ENCODE measurements at places on chromosomes 4 and X.
A peak's percentile ranks its signal among the peaks of the same experiment; 100 is the strongest.

DNA sequence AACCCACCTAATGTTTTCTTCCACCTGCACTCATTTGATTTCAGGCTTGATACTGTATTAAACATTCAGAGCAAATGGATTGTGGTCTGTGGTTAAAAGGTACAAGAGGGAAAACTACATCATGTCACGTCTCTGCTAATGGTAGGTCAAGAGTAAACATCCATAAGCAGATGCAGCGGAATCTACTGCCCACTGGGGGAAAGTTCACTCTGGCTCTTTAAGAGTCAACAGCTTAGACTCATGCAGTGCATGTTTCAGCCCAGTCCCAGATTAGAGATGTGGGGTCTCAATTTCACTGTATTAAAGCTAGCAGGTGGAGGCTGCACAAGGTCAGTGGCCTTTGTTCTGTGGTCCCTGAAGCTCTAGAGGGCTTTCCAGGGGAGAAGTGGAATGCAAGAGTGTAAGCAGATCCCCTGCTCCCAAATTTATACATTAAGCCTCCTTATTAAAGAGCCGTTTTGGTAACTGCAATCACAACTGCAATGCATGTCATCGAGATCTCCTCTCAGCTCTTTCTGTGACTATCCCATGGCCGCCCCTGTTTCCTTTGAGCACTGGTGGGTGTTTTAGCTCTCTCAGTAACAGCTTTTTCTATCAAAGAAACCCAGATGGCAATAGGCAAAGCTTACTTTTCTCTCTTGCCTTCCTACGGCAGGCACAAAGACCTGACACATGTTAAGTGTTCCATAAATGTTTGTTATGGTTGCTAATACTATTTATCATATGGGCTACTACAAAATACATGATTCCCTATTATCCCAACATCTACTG is 53.4 kb downstream of the LDB2 start:
- no peak for DNase-seq

GRCh38 chr4:4854649-4855295 is 4.7 kb upstream of the MSX1 start:
- DNase-seq, result no peak

GRCh38 chr4:169128902-169129301 is 118.8 kb upstream of the CBR4 start:
- no peak for DNase-seq

GRCh38 chr4:182346250-182346649 is 103.0 kb downstream of the TENM3 start:
- DNase-seq, result no peak

GRCh38 chr4:39442998-39443397 is 15.7 kb downstream of the RPL9 start:
- no peak for DNase-seq

DNA sequence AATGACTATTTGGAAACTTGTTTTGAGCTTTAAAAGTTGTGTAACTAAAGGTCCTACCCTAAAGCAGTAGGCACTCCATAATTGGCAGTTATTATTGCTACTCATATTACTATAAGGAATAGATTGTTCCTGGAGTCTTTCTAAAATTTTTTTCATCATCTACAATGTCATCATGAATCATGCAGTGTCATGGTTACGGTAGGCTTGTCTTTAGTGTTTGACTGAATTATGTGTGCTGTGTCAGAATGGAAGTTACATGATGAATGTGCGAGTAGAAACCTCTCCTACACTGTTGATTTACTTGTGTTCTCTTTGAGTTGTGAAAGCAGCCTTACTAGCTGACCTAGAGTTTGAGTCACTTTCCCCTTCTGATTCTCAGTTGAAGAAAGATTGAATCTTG is 1099.9 kb downstream of the RAPGEF2 start:
- no peak for DNase-seq

DNA sequence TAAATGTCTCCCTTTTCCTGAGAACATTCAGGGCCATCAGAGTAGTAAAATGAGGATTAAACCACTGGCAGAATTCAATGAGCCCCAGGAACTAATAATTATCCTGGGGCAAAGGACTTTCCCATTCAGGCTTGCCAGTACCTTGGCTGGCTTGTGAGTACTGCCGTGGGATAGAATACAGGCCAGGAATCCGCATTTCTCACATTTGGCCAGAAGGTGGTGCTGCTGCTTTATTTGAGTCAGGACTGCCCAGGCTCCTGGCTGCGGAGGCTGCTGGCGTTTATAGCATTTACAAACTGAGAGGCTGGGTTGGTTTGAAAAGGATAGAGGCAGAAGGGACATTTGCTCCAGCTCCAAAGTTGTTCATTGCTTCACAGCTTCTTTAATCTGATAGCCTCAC is 91.4 kb downstream of the RTL9 start:
- peak; percentile 76 for DNase-seq

GRCh38 chr4:45155081-45155777 is 428.9 kb upstream of the GNPDA2 start:
- DNase-seq, result no peak

DNA sequence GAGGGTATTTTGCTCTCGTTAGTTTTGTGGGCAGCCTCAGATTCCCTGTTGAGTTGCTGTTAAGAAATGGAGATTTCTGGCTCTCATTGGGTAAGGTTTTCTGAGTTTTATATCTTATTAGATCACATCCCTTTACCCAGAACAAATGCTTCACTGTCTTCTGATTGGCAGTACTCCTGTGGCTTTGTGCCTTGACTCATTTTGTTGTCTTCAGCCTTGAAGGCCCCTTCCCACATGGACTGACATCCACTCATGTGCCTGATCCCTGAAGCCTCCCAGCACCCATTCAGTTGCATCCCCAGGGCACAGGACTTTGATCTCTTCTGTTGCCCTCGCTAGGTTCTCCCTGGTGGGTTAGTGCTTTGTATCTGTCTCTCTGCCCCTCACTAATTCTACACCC is 10.4 kb downstream of the MED28 start:
- no peak for DNase-seq

DNA sequence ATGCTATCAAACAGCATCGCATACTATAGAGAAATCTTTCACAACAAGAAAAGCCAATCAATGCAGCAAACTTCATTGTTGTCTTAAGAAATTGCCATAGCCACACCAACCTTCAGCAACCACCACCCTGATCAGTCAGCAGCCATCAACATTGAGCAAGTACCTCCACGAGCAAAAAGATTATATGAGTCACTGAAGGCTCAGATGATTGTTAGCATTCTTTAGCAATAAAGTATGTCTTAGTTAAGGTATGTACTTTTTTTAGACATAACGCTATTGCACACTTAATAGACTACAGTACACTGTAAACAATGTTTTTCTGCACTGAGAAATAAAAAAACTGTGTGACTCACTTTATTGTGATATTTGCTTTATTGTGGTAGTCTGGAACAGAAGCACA is 37.8 kb upstream of the FUNDC1 start:
- DNase-seq, result no peak

GRCh38 chrX:13200398-13200797 is 119.5 kb downstream of the ATXN3L start:
- DNase-seq, result no peak

DNA sequence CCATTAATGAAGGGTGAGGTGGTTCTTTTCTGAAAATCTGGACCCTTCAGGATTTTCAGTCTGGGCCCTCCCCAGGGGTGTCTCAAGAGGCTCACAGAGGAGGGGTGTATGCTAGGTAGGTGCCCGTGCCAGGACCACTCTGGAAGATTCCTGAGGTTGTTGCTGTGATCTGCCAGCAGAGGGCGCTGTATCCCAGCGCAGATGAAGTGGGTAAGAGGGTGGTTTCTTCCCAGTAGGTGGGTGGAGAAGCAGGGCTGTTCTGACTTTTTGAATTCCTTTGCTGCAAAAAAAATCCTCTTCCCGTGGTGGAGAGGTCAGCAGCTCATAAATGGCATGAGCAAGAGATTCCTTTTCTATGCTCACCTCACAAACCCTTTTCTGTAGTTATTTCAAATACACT is 51.1 kb downstream of the SCML1 start:
- DNase-seq, result no peak

DNA sequence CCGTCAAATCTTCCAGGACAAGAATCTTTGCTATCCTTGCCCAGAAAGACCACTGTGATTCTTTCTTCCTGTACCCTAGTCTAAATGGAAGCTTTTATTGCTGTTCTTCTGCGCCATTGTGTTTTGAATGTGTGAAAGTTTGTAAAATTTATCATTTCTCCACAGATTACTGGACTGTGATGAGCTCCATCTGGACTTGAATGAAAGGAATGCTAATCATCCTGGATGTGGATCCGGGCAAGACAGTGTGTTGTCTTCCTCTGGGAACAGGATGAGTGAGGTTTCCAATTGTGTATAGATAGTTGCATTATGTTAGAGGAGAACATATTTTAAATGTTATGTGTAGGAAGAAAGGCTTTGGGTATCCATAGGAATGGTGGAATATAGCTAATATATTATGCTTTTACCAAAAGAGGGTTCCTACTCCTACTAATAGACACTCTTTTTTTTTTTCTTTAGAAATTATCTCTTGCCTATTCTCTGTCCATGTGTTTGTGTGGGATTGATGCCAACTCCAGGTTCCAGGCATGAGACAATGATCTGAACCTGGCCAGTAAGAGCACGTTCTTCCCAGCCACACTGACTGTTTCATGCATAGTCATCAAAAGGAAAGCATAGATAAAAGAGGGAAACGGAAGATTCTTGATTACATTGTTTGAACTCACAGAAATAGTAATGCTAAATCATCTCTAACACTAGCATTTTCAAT is 803.6 kb upstream of the ADGRL3 start:
- no peak for DNase-seq

DNA sequence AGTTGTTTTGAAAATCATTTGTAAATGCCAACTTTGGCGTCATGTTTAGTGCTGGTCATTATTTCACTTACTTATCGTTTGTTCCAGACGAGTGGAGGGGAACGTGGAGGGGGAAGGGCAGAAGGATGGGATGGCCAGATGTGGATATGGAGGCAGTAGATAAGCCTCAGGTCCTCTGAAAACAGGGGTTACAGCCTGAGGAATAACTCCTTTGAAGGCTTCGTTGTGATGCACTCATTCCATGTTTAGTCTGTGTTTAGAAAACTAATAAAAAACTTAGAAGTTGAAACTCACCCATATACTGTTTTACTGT is 1.1 kb downstream of the MOB1B start:
- no peak for DNase-seq

Data from putamen (tissue), 1 donor.